ENCODE measurements at places on chromosomes 4 and X. TPM values are rescaled to one million over a fixed set of nuclear protein-coding genes. Genes with fewer than 3 reads are reported as not detected.

The IDUA gene
- total RNA-seq: 58.0 TPM

The CDX4 gene
- not detected for total RNA-seq

The CLDN34 gene
- total RNA-seq: 0.59 TPM

The STATH gene
- not detected for total RNA-seq

The ARL9 gene
- 1.4 TPM for total RNA-seq

The SLC10A4 gene
- not detected for total RNA-seq

The F8A3 gene
- total RNA-seq: 5.6 TPM

The RBM10 gene
- 37.6 TPM for total RNA-seq

The CXCL8 gene
- total RNA-seq: 32.4 TPM

The PAGE2B gene
- not detected for total RNA-seq

The AIMP1 gene
- 41.2 TPM for total RNA-seq

DNA sequence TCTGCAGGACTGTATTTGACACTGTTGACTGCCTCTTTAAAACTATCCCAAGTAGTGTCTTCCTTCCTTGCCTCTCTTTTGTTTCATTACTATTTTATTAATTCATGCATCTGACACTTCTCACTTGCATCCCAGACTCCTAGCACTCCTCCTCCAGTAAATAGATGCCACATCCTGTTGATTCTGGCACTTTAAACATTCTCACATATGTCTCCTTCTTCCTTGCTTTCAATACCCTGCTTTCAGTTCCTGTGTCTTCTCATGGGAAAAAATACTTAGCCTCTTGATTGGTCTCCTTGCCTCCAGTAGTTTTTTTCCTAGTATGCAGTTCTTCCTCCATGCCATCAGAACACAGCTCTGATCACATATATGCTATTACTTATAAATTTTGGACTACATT, 5.1 kb downstream of the RNF128 start:
- DNase-seq: no peak

GRCh38 chrX:155645180-155645579, 32.4 kb upstream of the TMLHE start:
- no peak for DNase-seq

DNA sequence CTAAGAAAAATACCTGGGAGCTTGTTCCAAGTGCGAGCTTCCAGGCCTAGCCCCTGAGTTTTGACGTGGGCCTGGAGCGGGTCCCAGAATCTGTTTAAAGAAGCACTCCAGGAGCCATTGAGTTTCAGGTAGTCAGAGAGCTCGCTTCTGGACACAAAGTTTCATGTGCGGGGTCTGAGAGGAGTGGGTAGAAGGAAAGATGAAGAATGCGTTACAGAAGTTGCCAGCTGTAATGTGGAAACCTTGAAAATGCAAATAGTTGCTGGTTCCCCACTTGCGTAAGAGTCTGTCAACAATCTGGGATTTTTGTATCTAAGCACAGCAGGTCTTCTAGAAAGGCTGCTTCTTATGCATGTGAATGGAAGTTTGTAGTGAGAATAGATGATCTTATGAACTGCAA, 77.5 kb upstream of the CLCN4 start:
- DNase-seq: no peak

DNA sequence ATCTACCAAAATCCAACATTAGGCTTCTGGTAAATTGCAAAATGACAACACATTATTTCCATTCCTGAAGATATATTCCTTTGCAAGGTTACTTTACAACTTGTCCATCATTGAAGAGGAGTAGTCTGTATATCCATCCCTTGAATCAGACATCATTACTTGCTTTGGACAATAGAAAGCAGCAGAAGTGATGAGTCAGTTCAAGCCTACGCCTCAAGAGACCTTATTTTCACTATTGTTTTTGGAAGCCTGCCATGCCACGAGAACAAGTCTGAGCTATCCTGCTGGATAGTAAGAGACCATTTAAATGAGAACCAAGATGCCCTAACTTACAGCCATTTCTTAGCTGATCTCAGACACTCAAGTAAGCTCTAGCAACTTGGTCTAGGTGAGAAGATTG, 246.0 kb upstream of the HHIP start:
- no peak for DNase-seq

- no peak for DNase-seq
These were observed 33.9 kb upstream of the AFAP1 start for GRCh38 chr4:7973545-7973981.

GRCh38 chr4:91935217-91935616, 368.5 kb upstream of the GRID2 start:
- no peak for DNase-seq

GRCh38 chrX:104270212-104270611, 15.5 kb upstream of the ESX1 start:
- DNase-seq: no peak

DNA sequence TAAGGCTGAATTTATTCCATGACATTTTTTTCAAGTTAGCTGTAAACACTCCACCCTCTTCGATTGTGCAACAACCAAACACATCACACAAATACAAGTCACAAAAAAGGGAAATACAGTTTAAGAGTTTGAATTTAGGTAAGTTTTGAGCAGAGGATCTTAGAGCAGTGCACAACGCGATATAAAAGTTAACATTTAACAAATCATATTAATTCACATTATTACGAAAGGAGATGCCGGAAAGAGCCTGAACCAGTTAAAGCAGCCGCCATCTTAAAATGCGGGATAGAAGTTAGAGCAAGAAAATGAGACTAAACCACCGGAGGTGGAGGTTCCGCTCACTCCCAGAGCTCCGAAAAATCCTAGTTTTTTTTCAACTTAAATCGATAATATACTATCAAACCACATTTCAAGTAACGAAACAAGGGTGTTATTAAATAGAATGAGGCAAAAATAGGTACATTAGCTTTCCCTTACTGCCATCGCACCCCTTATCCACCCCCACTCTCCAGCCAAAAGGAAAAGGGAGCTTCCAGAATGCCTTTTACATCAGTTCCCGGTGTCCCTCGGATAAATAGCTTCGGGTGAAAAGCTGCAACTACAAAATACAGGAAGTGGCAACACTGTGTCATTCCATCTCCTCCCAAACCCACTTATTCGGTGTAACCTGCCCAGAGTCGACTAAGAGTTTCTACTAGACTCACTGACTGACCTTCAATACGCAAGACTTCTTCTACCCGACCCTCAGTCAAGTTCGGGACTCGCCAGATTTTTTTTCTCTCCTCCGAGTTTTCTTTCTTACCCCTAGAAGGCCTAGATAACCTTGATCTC, 1.9 kb downstream of the UBE2D3 start:
- DNase-seq: no peak

DNA sequence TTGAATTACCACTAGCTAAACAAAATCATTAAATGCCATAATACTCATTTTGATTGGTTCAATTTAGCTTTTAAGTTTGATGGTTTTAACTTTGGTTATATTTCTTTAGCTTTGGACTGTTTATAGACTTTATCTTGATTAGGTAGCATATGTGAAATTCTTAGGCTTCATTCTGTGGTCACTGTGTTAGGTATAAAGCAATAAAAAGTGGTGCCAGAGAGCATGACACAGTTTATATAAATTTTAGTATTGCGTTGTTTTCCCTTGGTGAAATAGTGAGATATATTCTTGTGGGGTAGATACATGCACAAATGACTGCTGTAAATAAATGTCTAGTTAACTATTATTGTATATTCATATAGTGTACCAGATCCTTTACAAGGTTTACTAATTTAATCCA, 474.2 kb upstream of the GRID2 start:
- no peak for DNase-seq

DNA sequence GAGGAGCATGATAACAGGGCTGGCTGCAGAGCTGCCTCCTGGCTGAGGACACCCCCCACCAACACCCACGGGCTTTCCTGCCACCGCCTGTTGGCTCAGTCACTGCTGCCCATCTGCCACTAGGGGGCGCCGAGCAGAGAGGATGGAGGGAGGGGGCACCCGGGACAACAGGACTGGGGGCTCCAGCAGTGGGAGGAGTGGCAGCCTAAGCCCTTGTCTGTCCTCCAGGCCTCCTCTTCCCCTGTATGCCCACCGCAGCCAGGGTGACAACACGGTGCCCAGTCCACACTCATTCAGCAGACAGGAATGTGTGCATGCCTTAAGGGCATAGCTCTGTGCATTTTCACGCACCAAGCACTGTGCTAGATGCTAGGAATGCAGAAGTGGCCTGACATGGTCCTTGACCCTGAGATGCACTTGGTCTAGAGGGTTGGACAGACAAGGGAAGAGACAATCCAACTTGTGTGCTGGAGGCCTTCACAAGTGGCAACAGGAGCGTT, 149.9 kb downstream of the AMMECR1 start:
- DNase-seq: no peak

DNA sequence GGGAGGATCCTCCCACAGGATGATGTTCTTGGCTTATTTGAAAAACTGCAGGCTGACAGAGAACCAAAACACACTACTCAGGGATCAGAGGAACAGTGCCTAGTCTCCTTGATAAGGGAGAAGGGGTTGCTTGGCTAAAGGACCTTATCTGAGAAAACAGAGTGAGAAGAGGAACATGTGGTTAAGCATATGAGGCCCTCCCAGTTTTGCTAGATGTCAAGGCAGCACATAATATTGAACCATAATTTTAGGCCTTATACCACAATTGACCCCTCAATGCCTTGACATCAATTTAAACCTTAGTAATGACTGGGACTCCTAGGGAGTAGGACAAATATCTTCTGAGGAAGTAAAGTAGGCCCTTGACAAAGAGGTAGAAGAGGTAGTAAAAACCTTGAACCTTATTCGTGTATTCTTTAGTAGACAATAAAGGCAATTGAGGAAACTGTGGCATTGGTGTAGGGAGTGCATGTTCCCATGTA, 79.3 kb downstream of the TEX13C start:
- no peak for DNase-seq

DNA sequence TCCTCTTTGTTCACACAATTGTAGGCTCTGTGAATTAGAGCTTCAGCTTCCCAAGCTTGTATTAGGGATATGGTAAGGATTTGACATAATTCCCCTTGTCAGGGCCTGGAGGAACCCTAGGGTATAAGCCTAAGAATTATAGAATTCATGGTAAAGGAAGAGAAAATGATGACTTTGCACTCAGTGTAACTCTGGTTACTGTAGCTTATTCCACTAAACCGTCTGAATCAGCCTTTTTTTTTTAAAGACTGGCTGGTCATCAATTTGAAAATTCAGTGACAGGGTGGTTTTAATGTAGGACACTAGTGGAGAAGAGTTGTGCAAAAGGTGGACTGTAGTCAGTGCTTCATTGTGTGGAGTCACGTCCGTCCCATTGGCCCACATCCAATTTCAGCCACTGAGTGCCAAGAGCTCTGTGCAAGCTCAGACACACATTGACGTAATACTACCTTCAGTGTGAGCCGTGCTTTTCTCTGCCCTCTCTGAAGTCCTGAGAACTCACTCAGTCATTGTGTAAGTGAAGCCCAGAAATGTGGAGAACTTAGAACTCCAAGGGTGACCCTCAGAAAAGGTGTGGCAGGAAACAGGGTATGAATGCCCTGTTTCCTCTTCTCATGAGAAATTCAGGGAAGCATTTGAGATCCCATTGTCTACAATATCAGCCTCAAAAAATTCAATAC, 449.8 kb downstream of the C4orf33 start:
- DNase-seq: no peak

- no peak for DNase-seq
These were observed 318.6 kb downstream of the ANK2 start for GRCh38 chr4:113368056-113368455.

DNA sequence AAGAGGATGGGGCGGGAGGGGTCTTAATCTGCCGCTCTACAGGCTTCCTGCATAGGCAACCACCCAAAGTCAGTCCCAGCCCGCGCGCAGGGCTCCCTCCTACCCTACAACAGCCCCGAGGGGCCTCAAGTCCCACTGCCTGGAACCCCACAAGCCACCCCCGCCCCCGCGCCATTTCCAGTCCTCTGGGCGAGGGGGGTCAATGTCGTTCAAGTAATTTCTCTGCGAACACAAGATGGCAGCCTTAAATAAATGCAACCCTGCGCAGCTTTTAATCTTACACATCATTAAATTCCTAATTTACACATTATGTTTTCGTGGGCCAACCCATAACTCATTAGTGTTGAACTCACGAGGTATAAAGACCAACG, 92.9 kb downstream of the BCOR start:
- no peak for DNase-seq

- DNase-seq: no peak
These were observed 37.9 kb downstream of the CUL4B start for GRCh38 chrX:120522820-120523219.

GRCh38 chrX:130120321-130120731, 10.0 kb upstream of the ELF4 start:
- DNase-seq: no peak

- no peak for DNase-seq
These were observed 18.6 kb downstream of the ARHGAP6 start for GRCh38 chrX:11647138-11647537.

- DNase-seq: peak; percentile 92
These were observed 111.5 kb downstream of the AFAP1 start for GRCh38 chr4:7828011-7828720.

Measured in osteocyte (in vitro differentiated cells).